Right atrium auricular region (tissue), 2 donors: ENCODE measurements at places on chromosomes 12 and 14. TPM values are rescaled to one million over a fixed set of nuclear protein-coding genes. Genes with fewer than 3 reads are reported as not detected.

DNA sequence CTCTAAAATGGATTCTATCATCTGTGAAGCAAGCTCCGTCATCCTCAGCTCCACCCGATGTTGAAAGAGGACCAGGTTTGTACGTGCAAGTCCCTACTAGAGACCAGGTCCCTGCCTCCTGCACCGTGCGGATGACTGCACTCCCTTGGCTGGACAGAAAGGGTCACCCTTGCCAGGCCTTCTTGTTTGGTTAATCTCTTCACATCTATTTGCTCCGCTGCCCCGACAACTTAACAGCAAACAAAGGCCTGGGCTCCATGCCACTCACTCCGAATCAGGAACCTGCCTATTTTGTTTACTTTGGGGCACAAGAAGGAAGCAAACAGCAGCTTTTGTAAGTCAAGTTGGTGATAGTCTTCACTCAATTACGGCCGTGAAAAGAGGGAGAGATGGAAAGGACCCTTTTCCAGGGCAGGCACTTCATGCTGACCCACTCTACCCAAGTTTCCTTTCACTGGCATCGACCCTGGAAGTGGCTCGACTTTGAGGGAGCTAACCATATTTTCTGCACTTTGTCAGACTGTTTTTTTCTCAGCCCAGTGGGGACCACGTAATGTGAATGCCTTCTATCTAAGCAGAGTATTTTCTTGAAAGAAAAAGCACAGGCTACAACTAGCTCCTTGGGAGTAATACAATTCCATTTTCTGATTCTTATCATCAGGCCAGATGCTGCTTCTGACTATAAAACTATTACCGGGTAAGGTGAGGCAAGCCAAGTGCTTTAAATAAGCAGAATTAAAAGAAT lies 202.6 kb downstream of the FOXN3 start:
- peak; percentile 87 for DNase-seq

MBD6 gene
- 14.4 TPM for total RNA-seq

ACIN1 gene
- 53.9 TPM for total RNA-seq

GRCh38 chr12:130097342-130097741 lies 64.9 kb upstream of the FZD10 start:
- DNase-seq: no peak

DNA sequence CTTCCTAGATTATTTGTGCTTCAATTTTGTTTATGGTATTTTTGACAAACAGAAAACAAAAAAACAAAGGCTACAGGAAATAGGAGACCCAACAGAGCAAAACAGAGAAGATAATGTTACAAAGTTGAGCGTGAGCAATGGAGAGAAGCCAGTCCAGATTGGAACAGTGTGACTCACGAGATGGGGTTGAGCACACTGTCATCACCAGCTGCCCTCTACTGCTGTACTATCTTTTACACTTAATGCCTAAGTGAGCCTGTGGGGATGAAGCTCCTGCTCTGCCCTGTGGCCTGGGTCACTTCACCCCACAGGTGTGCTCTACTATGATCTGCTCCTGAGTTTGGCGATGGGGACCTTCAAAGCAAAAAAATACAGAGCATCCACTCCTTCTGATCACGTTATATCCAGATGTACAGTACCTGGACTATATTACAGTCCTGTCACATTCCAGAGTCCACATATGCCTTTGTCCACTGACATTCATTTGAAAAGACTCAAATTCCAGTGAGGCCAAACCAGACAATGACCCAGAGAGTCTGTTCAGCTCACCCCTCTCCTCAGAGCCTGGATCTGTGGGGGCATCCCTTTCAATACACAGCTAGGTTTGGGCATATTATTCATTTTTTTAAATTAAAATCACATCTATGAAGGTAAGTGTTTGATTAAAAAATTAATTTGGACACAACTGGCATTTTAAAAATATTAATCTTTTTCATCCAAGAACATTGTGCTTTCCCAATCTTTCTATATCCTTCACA lies 4.4 kb downstream of the IPO8 start:
- DNase-seq: no peak

- no peak for DNase-seq
Observed at GRCh38 chr12:76943008-76943407, 64.2 kb upstream of the CSRP2 start.

DNA sequence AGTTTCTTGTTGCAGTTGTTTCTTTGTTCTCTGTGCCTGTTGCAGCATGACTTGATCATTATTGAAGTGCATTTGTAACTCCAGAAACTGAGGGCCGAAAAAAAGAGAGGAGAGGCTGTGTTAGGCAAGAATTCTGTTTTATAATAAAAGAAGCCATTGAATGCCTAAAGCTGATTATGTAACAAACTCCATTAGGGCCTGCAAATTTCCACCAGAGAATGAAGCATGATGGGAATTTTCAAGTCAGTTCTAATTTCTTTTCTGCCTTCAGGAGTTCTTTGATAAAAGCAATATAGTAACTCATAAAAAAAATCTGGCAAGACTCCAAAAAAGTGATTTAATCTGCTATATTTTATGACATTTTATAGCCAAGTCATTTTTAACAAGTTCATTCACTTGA lies 156.7 kb upstream of the RASSF8 start:
- DNase-seq: no peak
